ENCODE measurements at places on chromosomes 1 and 21. TPM values are rescaled to one million over a fixed set of nuclear protein-coding genes. Genes with fewer than 3 reads are reported as not detected.

Gene AKR7A3
- total RNA-seq = 0.12 TPM

Gene RBP7
- not detected for total RNA-seq

Gene VWA1
- total RNA-seq = 2.0 TPM

Gene RGS7
- 16.5 TPM for total RNA-seq

Gene HSD3B2
- total RNA-seq = not detected

Gene RUSC1
- 48.2 TPM for total RNA-seq

Gene CNR2
- not detected for total RNA-seq

Gene OR6N1
- not detected for total RNA-seq

Gene LYPD8
- total RNA-seq = 0.46 TPM

Gene KRTAP19-3
- not detected for total RNA-seq

Gene FOXE3
- not detected for total RNA-seq

Gene USP25
- 34.1 TPM for total RNA-seq

Gene TNFRSF18
- not detected for total RNA-seq

Gene CYP4A22
- not detected for total RNA-seq

Gene SMYD2
- 81.1 TPM for total RNA-seq

Gene TRNP1
- total RNA-seq = 23.9 TPM

Gene SRM
- 28.4 TPM for total RNA-seq

Gene NBPF15
- 25.5 TPM for total RNA-seq

Gene GBP3
- total RNA-seq = 1.7 TPM

All from A172 (cell line).